Vagina (tissue), 2 donors: ENCODE measurements at places on chromosomes 12 and 14. TPM values are rescaled to one million over a fixed set of nuclear protein-coding genes. Genes with fewer than 3 reads are reported as not detected.

C1RL gene
- 122 TPM for total RNA-seq

KRT83 gene
- not detected for total RNA-seq

GRCh38 chr12:59895166-59895775, 299.4 kb downstream of the SLC16A7 start:
- no peaks in the 10 kb centered on the region for H3K4me1 ChIP-seq
- H3K27me3 ChIP-seq: no peaks in the 10 kb centered on the region
- no peak overlapping the region for H3K4me3 ChIP-seq
- DNase-seq: no peak
- no peaks in the 10 kb centered on the region for H3K36me3 ChIP-seq

DNA sequence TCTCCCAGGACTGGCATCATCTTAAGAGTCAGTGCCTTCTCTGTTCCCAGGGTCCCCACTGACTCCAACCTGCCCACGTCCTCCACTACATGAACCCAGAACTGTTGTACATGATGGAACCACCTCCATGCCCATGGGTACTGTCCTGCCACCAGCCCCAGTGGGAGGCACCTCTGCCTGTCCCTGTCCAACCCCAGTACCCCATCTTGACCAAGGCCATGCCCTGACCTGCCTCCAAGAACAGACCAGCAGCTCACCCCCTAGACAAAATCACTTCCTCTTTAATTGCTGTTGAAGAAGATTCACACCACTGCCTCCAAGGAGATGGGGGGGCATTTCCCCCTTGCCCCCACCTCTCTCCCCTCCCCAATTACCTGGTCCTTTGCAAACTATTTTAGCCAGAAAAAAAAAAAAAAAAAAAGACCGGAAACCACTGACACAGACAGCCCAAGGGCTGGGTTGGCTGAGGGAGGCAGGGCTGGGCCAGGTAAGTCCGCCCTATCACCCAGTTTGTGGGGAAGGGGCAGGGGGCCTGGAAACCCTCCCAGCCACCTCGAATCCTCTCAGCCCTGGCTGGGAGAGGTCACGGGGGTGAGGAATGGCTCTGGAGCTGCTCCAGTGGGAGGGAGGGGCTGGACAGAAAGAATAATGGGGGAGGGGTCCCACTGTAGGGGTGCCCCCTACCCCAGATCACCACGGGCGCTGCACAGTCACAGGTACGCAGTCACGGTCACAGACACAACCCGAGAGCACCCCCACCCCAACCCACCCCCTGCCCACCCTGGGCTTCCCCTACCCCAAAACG, 13.4 kb downstream of the AGAP2 start:
- no peaks in the 10 kb centered on the region for H3K27me3 ChIP-seq
- DNase-seq: peak; percentile 43
- peak overlapping the region; percentile 66 for H3K4me3 ChIP-seq
- H3K36me3 ChIP-seq: no peaks in the 10 kb centered on the region

DNA sequence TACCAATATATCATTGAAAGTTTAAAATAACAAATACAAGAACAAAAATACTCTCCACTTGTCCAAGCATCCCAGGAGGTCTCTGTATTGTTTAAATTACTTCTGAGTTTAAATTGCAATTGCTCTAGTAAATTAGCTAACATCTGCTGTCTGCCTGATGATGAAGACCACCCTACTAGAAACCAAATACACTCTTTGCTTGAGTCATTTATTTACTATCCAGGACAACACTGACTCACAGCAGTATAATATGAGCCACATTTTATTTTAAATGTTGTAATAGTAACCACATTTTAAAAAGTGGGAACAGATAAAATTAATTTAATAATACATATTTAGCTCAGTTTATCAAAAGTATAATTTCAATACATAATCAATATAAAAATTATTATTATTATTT, 62.9 kb upstream of the EEA1 start:
- H3K27me3 ChIP-seq: no peaks in the 10 kb centered on the region
- no peak overlapping the region for H3K4me3 ChIP-seq
- no peak overlapping the region for H3K27ac ChIP-seq
- DNase-seq: no peak
- no peaks in the 10 kb centered on the region for H3K36me3 ChIP-seq
- H3K4me1 ChIP-seq: peaks cover 5% of the 10 kb centered on the region

DNA sequence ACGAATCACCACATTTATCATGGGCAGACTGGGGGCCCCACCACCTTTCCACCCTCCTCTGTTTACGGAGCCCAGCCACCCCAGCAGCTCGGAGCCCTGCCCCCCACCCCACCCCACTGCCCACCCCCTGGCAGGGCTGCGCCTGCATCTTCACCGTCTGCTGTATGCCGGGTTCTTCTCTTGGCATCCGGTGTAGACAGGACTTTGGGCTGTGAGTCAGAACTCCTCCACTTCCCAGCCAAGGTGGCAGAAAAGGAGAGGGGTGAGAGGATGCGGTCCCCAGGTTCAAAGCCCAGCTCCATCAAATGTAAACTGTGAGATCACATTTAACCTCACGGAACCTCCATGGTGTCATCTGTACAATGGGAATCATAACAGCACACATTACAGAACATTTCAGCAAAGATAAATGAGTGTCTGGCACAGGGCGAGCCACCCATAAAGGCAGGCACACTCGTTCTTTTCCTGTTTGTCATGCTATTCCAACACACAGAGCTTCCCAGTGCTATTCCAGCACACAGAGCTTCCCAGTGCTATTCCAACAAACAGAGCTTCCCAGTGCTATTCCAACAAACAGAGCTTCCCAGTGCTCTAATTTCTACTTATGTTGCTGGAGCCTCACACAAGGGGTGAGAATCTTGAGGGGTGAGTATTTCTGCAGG, 292.7 kb upstream of the RTL1 start:
- peak overlapping the region; percentile 38 for H3K27ac ChIP-seq
- H3K4me3 ChIP-seq: no peak overlapping the region
- H3K27me3 ChIP-seq: no peaks in the 10 kb centered on the region
- H3K36me3 ChIP-seq: no peaks in the 10 kb centered on the region

GRCh38 chr14:68088451-68088854, 268.9 kb downstream of the RAD51B start:
- H3K36me3 ChIP-seq: no peaks in the 10 kb centered on the region
- H3K27me3 ChIP-seq: no peaks in the 10 kb centered on the region
- H3K4me1 ChIP-seq: peaks cover 14% of the 10 kb centered on the region
- no peak overlapping the region for H3K4me3 ChIP-seq

DNA sequence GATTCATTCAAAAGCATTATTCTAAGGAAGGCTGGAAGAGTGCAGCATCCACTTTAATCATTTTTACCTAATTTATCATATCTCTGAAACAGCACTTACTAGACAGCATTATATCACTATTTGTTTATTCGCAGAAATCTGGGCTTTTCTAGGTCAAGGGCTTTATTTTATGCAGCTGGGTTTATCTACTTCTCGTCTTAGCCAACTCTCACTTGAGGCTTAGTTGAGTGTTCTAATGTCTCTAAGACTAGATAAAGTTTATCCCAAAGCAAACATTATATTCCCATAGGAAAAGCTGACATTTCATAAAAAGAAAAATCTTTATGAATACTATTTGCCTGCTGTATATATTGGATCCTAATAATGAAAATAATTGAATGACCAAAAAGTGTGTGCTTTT, 720.8 kb upstream of the FLRT2 start:
- no peak for DNase-seq
- H3K27ac ChIP-seq: no peak overlapping the region
- no peaks in the 10 kb centered on the region for H3K27me3 ChIP-seq
- H3K4me1 ChIP-seq: no peaks in the 10 kb centered on the region
- no peaks in the 10 kb centered on the region for H3K36me3 ChIP-seq

DNA sequence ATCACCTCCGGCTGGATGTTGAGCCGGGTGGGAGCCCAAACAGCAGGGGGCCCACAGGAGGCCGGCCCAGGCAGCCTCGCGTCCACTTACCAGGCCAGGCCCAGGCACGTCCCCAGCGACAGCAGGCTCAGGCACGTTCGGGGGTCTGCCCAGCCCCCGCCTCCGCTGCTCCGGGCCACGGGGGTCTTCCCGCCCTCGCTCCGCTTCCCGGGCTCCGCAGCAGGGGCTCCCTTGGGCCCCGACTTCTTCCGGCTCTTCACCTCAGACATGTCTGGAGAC, 216 bp downstream of the IKBIP start:
- H3K4me3 ChIP-seq: peak overlapping the region; percentile 95
- H3K27me3 ChIP-seq: no peaks in the 10 kb centered on the region
- H3K4me1 ChIP-seq: peaks cover 38% of the 10 kb centered on the region
- peak overlapping the region; percentile 92 for H3K27ac ChIP-seq
- peak; percentile 87 for DNase-seq
